ENCODE measurements at places on chromosomes 5 and 9. TPM values are rescaled to one million over a fixed set of nuclear protein-coding genes. Genes with fewer than 3 reads are reported as not detected.

DNA sequence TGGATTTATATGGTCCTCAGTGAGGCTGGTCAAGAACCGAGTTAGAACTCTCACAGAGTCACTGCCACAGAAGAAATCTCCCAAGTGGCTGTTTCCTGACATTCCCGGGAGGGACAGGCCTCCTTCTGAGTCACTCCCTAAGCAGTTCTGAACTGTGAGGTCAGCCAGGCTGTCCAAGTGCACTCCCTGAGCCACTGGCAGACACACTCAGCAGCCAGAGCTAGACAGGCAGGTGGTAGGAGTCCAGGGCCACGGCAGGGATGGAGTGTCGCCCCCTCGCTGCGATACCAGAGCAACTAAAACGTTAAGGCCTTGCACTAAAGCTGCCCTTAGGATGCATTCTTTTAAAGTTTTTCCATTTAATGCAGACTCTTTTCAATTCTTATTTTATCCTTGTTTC lies 3.4 kb downstream of the IL4 start:
- DNase-seq: peak; percentile 75
- H3K27ac ChIP-seq: no peak overlapping the region
- no peaks in the 10 kb centered on the region for H3K27me3 ChIP-seq
- H3K4me3 ChIP-seq: no peak overlapping the region
- peaks cover 9% of the 10 kb centered on the region for H3K4me1 ChIP-seq
- no peaks in the 10 kb centered on the region for H3K36me3 ChIP-seq

Gene ADAMTS16
- not detected for total RNA-seq

Gene GNE
- total RNA-seq: 16.5 TPM

- H3K4me1 ChIP-seq: peaks cover 95% of the 10 kb centered on the region
- H3K27me3 ChIP-seq: no peaks in the 10 kb centered on the region
- H3K27ac ChIP-seq: peak overlapping the region; percentile 15
- no peak for DNase-seq
- H3K4me3 ChIP-seq: peak overlapping the region; percentile 8
Observed at GRCh38 chr9:130034570-130034969, 8.4 kb downstream of the FNBP1 start.

Gene CCDC180
- total RNA-seq: 9.8 TPM

Gene MYMK
- total RNA-seq: not detected

DNA sequence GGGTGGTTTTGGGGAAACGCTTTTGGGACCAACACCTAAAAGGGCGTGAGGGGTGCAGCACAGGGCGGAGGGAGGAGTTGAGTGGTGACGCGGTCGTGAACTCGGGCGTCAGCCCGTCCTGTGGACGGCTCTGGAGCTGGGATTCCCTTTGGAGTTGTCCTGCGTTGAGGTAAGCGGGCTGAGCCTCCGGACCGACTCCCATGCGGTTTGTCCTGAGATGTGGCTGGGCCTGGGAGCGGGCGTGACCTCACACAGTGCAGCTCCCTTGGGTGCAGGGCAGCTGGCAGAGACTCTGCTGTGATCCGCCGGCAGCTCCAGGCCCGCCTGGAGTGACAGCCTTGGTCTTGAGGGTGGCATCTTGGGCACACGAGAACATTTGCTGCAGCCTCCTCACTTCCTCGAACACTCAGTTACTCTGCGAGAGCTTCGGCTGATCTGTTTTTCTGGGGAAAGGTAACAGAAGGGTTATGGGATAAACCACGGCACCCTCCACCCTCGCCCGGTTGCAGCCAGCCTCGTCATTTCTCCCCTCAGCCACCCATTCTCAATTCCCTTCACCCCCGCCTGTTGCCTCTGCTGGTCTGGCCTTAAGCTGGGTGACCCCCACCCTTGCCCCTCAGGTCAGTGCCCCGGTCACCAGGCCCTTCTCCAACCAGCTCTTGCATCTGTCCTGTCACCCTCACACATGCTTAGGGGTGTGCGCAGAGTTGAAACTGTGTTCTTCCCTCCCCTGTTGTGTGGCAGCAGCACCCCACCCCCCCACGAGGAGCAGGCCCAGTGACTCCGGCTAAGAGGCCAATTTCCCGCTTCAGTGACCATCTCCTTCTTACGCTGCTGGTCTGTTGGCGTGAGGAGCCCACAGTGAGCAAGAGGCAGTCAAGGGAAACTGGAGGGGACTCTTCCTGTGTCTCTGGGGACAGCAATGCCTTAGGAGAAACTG lies 94.2 kb upstream of the COL5A1 start:
- H3K4me3 ChIP-seq: no peak overlapping the region
- no peaks in the 10 kb centered on the region for H3K36me3 ChIP-seq
- H3K27me3 ChIP-seq: peaks cover 33% of the 10 kb centered on the region
- peak; percentile 46 for DNase-seq
- H3K27ac ChIP-seq: no peak overlapping the region

DNA sequence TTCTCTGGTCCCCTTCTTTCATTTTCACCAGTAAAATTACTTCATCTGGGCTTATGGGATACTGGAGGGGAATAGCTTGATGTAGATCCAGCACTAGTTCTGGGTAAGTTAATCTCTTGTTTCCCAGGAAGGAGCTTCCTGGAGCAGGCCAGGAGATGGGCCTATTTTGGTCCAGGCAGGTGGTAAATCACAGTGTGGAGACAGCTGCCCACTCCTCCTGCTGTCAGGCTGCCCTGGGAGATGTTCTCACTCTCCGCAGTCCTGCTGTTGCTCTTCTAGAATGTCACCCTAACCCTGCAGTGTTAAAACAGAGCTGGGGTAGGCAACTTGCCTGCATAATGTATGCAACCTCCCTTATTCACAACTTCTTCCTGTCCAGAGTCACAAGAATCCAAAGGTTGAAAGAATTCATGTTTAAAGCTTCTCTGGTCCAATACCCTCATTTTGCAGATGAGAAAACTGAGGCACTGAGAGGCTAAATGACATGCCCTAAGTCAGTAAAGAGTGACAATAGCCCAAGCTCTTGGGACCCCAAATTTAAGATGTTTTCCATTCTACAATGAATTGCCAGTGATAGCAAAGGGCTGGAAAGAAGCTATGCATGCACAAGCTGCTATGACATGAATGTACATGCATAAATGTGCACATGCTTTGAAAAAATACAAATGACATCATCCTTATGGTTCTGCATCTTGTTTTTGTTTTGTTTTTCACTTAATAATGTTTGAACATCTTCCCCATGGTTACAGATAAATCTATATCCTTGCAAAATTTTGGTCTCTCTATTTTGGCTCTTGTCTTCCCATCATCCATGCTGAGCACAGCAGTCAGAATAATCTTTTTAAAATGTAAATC lies 71.8 kb upstream of the ADRA1B start:
- no peak overlapping the region for H3K27ac ChIP-seq
- no peak overlapping the region for H3K4me3 ChIP-seq
- H3K4me1 ChIP-seq: no peaks in the 10 kb centered on the region
- no peaks in the 10 kb centered on the region for H3K36me3 ChIP-seq
- H3K27me3 ChIP-seq: no peaks in the 10 kb centered on the region
- no peak for DNase-seq

Measured in spleen (tissue), 13 donors.